Germinal center (tissue), 1 donor: ENCODE measurements at places on chromosomes 11 and 22.

- peak; percentile 57 for DNase-seq
Observed at GRCh38 chr11:124724979-124725718, 14.6 kb upstream of the NRGN start.

DNA sequence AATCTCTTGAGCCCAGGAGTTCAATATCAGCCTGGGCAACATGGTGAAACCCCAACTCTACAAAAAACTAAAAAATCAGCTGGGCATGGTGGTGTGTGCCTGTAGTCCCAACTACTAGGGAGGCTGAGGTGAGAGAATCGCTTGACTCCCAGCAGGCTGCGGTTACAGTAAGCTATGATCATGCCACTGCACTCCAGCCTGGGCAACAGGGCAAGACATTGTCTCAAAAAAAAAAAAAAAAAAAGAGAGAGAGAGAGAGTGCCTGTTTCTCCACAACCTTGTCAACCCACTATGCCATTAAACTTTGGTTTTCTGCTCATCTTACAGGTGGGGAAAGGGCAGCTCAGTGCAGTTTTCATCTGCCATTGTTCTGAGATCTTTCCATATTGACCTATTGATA, 5.1 kb downstream of the FOLR3 start:
- no peak for DNase-seq

DNA sequence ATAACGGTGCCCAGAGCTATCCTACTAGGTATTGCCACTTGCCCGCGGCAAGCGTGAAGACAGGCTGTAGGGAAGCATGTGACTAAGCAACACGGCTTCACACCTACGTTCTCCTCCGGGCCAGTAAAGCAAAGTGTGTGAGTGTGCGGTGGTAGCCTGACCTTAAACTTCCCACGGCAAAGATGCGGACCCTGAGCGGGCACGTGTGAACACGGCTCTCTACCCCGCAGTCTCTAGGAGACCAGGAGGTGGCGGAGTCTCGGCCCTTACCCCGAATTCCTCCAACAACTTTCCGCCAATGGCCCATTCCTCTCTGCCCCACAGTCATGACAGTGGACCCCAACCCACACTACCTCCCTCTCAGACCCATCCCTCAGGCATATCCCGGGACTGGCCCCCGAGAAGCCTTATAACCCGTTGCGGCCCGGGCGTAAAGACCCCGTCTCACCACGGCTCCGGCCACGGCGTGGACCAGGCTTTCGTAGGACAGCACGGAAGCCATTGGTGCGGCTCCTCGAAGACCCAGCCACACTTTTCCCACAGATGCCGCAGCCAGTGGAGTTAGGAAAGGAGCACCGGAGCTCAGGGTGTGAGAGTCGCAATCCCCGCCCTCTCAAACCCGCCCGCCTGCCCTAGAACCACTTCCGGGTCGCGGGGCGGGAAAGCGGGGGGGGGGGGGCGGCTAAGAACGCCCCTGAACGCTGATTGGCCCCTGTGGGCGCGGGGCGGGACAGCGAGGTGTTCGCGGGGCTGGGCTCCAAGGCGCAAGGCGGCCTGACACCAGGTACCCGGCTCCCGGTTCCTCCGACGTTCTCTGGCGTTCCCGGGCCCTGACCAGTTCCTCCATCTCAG, at the start of gene SLC25A17:
TSS of gene SLC25A17 (minus strand) at position 600 of the 852 bp plus-strand sequence. CDS start at position 502, 98 bp downstream.
- DNase-seq, result peak; percentile 98

GRCh38 chr11:86101493-86101892, 32.6 kb upstream of the PICALM start:
- no peak for DNase-seq

GRCh38 chr11:70481625-70482528, 83.5 kb downstream of the CTTN start:
- no peak for DNase-seq
